T-cell (primary cell): ENCODE measurements at places on chromosomes 2 and 18.
A peak's percentile ranks its signal among the peaks of the same experiment; 100 is the strongest.

DNA sequence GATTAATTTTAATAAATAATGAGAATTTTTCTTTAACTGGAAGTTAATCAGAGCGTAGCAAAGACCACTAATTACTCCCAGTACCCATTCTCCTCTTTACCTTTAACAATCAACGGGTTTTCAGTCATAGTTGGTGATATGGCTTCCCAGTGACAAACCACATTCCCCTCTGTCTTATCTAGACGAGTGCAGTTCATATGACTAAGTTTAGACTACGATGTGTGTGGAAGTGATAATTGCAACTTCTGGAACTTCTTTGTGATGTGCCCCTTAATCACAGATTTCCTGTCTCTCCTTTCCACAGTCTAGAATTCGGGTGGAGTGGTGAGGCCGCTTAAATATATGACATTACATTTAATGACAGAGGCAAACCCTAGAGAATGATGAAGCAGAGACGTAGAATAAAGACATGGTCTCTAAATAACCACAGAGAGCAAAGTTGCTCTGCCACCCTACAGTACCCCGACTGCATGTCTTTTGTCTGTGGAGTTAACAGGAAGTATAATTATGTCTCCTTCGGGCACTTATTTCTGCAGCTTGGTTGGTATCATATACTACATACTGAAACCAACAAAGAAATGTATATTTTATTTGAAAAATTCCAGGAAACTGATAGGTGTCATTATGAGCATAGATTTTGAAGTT lies 693.3 kb upstream of the CDH7 start:
- no peaks in the 10 kb centered on the region for H3K27me3 ChIP-seq
- no peak for DNase-seq
- H3K27ac ChIP-seq = no peak overlapping the region
- H3K4me1 ChIP-seq = no peaks in the 10 kb centered on the region
- H3K4me3 ChIP-seq = no peak overlapping the region

DNA sequence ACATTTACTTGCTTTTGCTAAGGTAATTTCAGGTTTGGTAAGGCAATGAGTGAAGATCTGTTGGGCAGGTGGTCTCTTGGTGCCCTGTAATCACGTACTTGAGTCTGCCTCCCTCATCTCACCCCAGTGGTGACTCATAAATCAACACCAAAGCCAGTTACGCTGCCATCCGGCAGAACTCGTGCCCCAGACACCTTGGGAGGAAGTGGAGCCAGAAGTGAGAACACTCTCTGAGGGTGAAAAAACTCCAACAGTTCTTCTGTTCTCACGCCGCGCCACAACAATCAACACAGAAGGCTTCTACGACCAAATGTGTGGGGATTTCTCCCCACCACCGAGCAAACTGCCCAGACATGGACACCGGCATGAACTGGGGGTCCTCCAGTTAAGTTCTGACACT lies 206.2 kb downstream of the ARL4C start:
- H3K27ac ChIP-seq = peak overlapping the region; percentile 100
- no peaks in the 10 kb centered on the region for H3K27me3 ChIP-seq
- H3K4me1 ChIP-seq = peaks cover 52% of the 10 kb centered on the region
- H3K4me3 ChIP-seq = peak overlapping the region; percentile 18
- peak; percentile 87 for DNase-seq
- no peaks in the 10 kb centered on the region for H3K36me3 ChIP-seq

GRCh38 chr2:207394203-207394781 lies 135.5 kb upstream of the CREB1 start:
- no peaks in the 10 kb centered on the region for H3K36me3 ChIP-seq
- DNase-seq = no peak
- no peak overlapping the region for H3K4me3 ChIP-seq
- H3K4me1 ChIP-seq = no peaks in the 10 kb centered on the region
- H3K27ac ChIP-seq = no peak overlapping the region

DNA sequence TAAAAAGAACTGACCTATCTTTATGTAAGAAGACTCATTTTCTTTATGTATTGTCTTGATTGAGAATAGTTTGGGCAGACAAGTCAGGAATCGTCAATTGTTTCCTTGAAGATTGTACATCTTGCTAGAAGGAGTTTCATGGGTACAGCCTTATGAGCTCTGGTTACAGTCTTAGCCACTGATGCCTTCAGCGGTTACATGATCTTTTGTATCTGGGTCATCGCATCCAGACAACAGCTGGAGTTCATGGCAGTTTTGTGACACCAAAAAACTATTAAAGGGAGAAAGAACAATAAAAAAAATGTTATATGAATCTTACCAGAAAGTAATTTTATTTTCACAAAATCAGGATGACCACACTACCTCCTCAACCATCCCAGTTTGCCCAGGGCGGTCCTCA lies 520.5 kb upstream of the CDH7 start:
- no peaks in the 10 kb centered on the region for H3K36me3 ChIP-seq
- no peak overlapping the region for H3K27ac ChIP-seq
- H3K4me3 ChIP-seq = no peak overlapping the region
- no peak for DNase-seq

DNA sequence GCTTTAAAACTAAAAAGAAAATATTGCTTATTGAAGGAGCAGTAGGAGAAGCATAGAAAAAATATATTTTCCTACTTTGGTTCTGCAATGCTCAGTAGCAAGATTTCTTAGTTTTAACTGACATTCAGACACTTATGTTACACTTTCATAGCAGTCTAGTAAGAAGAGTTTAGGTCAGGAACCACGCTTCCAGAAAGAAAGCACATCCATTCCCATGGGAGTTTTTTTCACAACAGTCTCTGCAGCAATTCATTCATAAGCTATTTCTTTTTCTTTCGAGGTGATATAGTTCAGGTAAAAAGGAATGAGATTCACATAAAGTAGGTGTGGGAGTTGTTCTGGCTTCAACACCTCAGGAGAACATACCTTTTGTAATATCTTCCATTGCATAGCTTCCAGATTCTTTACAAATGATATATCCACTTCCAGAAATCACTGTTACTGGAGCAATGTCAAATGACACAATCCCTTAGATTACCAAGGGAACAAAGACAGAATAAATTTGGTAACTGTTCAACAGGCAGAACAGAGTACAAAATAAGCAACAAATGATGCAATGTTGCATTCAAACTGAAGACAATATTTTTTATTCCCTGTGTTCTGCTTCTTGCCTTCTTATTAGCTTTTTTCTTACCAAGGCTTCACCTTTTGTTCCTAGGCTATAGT lies 95.2 kb upstream of the GULP1 start:
- no peak overlapping the region for H3K4me3 ChIP-seq
- no peaks in the 10 kb centered on the region for H3K27me3 ChIP-seq
- no peaks in the 10 kb centered on the region for H3K36me3 ChIP-seq
- no peak overlapping the region for H3K27ac ChIP-seq

- H3K4me3 ChIP-seq = no peak overlapping the region
- no peak for DNase-seq
- H3K27me3 ChIP-seq = no peaks in the 10 kb centered on the region
- H3K27ac ChIP-seq = no peak overlapping the region
- peaks cover 9% of the 10 kb centered on the region for H3K4me1 ChIP-seq
These were observed 185.5 kb upstream of the SETBP1 start for GRCh38 chr18:44495151-44495550.

- no peaks in the 10 kb centered on the region for H3K36me3 ChIP-seq
- no peak overlapping the region for H3K27ac ChIP-seq
- H3K27me3 ChIP-seq = peaks cover 4% of the 10 kb centered on the region
These were observed 799 bp downstream of the SYT4 start for GRCh38 chr18:43276491-43276890.

DNA sequence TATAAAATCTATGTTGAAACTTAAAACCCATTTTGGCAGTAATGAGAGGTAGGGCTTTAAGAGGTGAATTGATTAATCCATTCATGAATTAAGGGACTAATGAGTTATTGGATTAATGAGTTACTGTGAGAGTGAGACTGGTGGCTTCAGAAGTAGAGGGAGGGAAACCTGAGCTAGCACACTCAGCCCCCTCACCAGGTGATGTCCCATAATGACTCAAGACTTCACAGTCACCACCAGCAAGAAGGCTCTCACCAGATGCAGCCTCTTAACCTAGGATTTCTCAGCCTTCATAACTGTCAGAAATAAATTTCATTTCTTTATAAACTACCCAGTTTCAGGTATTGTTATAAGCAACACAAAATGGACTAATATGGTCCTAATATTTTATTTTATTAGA lies 621.7 kb upstream of the ACVR2A start:
- H3K4me3 ChIP-seq = no peak overlapping the region
- H3K27me3 ChIP-seq = no peaks in the 10 kb centered on the region
- no peak overlapping the region for H3K27ac ChIP-seq
- no peaks in the 10 kb centered on the region for H3K36me3 ChIP-seq
- DNase-seq = no peak

- no peak overlapping the region for H3K27ac ChIP-seq
- H3K36me3 ChIP-seq = no peaks in the 10 kb centered on the region
- H3K4me3 ChIP-seq = no peak overlapping the region
These were observed 74.5 kb downstream of the RPL31 start for GRCh38 chr2:101076581-101076980.

- H3K36me3 ChIP-seq = no peaks in the 10 kb centered on the region
- no peak overlapping the region for H3K27ac ChIP-seq
- no peaks in the 10 kb centered on the region for H3K4me1 ChIP-seq
- no peak for DNase-seq
- H3K4me3 ChIP-seq = no peak overlapping the region
These were observed 667.2 kb downstream of the DCDC2C start for GRCh38 chr2:4370422-4371090.

DNA sequence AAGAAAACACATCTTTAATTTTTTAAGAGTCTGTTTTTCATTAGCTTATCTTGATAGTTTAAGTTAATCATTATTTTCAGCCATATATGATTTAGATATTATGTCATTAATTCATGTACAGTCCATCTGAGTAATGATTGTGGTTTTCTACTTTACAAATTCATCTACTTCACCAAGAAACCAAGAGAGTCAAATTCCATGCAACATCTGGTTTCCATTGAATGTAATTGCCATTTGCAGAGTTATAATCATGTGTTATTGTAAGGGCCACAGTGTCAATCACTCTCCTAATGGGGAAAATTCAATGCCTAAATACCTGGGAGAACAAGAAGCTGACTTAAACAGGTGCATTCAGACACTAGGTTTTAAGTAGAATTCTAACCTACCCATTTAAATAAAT lies 217.2 kb upstream of the OSR1 start:
- no peak overlapping the region for H3K4me3 ChIP-seq
- H3K4me1 ChIP-seq = no peaks in the 10 kb centered on the region
- H3K27me3 ChIP-seq = no peaks in the 10 kb centered on the region
- no peak for DNase-seq
- no peaks in the 10 kb centered on the region for H3K36me3 ChIP-seq

GRCh38 chr2:21804151-21804550 lies 680.4 kb downstream of the TDRD15 start:
- no peaks in the 10 kb centered on the region for H3K36me3 ChIP-seq
- no peaks in the 10 kb centered on the region for H3K4me1 ChIP-seq
- no peaks in the 10 kb centered on the region for H3K27me3 ChIP-seq

DNA sequence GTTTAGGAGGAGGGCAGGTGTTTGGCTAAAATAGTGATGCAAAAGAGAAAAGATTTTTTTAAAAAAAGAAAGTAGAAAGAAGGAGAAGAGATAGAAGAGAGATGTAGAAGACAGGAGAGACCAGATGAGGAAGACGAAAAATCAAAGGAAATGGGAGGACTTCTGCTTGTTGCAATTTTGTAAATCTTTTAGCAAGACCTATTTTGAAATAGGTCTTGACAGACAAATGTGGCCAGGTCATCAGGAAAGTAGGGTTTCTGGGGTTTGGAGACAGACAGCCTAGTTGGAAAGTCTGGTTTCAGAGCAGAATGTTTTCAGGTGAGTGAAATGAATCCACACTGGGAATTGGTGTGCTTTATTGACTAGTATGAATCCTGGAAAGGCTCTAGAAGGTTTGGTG lies 104.5 kb upstream of the CAVIN2 start:
- no peak overlapping the region for H3K27ac ChIP-seq
- no peaks in the 10 kb centered on the region for H3K27me3 ChIP-seq
- DNase-seq = no peak
- H3K36me3 ChIP-seq = no peaks in the 10 kb centered on the region

DNA sequence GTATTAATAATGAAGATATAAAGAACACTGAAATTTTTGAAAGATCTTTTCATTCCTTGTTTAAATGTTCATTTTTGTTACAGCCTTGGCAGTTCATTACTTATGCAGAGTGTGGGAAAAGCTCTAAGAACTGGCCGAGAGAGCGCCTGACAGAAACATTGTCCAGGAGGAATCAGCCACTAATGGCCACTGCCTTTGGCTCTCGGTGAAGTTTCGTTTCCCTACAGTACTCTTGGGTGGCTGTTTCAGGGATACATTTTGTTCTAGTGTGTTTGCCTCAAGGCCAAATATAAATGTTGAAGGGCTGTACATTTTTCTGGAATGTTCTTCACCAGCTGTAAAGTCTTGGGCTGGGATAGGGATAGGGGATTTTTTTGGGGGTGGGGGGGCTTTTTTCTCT lies 10.7 kb downstream of the SPTBN1 start:
- no peaks in the 10 kb centered on the region for H3K36me3 ChIP-seq
- H3K4me3 ChIP-seq = no peak overlapping the region
- no peaks in the 10 kb centered on the region for H3K27me3 ChIP-seq
- H3K27ac ChIP-seq = no peak overlapping the region

- H3K36me3 ChIP-seq = no peaks in the 10 kb centered on the region
- DNase-seq = no peak
- H3K4me1 ChIP-seq = no peaks in the 10 kb centered on the region
- H3K27me3 ChIP-seq = no peaks in the 10 kb centered on the region
These were observed 234.3 kb downstream of the ALK start for GRCh38 chr2:29687121-29687520.

DNA sequence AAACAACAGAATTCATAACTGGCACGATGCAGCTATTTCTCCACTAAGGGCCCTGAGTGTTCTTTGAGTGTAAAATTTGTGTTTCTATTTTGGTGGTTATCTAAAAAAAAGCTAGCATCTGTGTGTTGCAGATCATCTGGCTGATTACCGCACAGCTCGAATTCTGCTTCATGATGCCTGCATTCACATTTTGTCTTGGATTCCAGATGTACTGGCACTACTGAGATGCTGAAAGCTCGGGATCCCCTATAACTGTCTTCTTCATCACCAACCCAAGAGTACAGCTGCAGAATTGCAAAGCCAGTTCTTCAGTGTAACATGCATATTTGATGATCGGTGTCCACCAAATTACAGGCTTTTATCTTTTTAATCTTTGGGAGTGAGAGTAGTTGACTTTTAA lies 51.6 kb upstream of the ZNF532 start:
- H3K27ac ChIP-seq = no peak overlapping the region
- H3K4me1 ChIP-seq = no peaks in the 10 kb centered on the region
- no peak overlapping the region for H3K4me3 ChIP-seq

DNA sequence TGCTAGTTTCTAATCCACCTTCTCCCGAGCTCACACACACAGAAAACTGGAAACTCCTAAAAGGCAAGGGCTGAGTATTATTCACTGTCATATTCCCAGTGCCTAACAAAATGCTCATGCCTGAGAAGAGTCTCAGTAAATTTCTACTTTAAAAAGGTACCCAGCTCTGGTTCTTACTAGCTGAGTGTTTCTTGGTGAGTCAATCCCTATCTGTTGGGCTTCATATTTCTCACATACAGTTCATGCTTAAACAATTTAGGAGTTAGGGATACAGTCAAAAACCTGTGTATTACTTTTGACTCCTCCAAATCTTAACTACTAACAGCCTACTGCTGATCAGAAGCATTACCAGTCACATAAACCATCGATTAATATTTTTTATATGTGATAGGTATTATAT lies 204.9 kb downstream of the EN1 start:
- H3K4me3 ChIP-seq = no peak overlapping the region
- DNase-seq = no peak
- no peak overlapping the region for H3K27ac ChIP-seq
- no peaks in the 10 kb centered on the region for H3K4me1 ChIP-seq
- H3K27me3 ChIP-seq = peaks cover 3% of the 10 kb centered on the region
